Stimulated activated CD8-positive, alpha-beta memory T cell treated with anti-CD3 and anti-CD28 coated beads, Interleukin-2, amount 100 ng/mL, for 1 hour (primary cell): ENCODE measurements at places on chromosomes 1 and 21.

GRCh38 chr21:31997191-31997590 is 124.4 kb downstream of the HUNK start:
- no peak for DNase-seq

- DNase-seq = no peak
Observed at GRCh38 chr1:180528868-180529470, 26.6 kb upstream of the ACBD6 start.

GRCh38 chr1:58879464-58879863 is 95.6 kb upstream of the JUN start:
- DNase-seq = no peak

DNA sequence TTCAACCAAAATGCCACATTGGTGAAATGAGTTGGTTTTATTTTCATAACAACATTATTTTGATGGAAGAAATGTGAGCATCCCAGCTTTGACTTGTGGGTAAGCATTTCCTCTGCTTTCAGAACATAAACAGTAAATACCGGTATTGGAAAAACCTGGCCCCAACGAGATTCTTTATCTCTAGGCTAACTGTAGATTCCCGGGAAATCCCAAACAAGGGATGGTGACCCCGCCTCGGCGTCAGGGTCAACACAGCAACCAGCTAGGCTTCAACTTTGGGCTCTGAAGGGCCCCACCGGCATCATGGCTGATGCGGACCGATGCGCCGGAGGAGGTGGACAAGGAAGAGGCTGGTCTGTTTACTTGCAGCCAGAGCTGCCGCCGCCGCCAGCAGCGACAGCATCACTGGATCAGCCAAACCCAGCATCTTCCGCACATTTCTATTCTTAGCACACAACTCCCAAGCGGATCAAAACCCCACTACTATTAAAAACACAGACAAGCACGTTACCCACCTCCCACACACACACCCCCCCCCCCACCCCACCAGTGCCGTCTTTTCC is 1.1 kb downstream of the AKT3 start:
- DNase-seq = peak; percentile 7

DNA sequence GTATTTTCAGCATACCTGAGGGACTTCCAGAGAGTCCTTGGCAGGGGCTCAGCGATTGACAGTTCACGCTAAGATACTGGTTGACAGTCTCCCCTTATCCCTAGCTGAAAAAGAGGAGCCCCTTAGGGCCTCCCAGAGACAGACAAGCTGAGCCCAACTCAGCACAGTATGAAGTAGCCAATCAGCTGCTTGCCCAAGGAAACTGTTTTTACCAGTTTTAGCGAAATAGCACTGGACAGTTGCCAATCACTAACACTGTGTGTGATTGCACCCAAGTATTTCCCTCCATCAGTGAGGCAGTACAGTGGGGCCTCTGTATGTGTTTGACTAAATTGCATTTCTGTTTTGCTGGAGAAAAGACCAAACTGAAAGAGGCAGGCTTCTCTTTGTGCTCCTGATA is 27.0 kb downstream of the KHDRBS1 start:
- no peak for DNase-seq

DNA sequence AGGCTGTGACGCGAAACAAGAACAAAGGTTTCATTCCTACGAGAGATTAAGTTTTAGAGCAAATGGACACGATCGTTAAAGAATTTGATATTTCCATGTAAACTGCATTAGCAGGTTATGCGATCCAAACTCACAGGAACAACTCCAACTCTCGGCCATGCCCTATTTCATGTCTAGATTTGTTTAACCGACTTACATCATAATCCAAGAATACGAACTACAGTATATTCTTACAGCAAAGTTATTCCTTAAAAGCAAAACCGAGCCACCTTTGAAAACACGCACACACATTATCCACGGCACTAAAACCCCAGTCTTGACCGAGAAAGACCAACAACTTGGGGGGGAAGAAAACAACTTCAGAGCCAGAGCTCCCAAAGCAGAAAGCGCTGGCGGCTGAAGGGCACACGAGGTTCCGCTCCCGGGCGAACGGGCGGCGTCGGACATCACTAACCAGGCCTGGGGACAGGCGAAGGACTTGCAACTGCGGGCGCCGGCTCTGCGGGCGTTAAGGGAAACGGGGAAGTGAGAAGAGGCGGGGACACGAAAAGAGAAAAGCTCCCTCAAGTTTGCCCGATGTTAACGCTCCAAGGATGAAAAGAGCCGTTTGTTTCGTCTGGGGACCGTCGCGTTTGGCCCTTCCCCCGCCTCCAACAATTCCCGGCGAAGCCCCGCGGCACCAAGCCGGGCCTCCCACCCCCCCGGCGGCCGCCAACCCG is 690 bp downstream of the B3GALNT2 start:
- DNase-seq = no peak

DNA sequence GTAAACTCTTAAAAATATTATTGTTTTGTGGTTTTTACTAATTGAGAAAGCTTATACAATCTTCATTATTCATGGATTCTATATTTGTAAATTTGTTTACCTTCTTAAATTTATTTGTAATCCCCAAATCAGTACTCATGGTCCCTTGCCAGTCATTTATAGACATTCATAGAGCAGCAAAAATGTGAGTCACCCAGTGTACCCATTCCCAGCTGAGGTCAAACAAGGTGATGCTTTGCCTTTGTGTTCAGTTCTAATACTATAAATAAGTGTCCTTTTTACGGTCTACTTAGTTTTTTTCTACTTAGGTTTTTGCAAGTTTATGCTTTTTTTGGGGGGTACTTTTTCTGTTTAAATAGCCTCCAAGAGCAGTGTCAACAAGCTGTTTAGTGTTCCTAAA is 36.1 kb downstream of the SORT1 start:
- no peak for DNase-seq

- no peak for DNase-seq
Observed at GRCh38 chr21:29318354-29318753, 19.6 kb downstream of the BACH1 start.

GRCh38 chr1:239805042-239805441 is 286.6 kb upstream of the FMN2 start:
- DNase-seq = no peak

GRCh38 chr1:114208714-114209113 is 55.0 kb upstream of the SYT6 start:
- DNase-seq = no peak

- no peak for DNase-seq
Observed at GRCh38 chr21:17612023-17612564, 607 bp downstream of the BTG3 start.

GRCh38 chr1:201573030-201573429 is 34.1 kb downstream of the NAV1 start:
- DNase-seq = no peak

DNA sequence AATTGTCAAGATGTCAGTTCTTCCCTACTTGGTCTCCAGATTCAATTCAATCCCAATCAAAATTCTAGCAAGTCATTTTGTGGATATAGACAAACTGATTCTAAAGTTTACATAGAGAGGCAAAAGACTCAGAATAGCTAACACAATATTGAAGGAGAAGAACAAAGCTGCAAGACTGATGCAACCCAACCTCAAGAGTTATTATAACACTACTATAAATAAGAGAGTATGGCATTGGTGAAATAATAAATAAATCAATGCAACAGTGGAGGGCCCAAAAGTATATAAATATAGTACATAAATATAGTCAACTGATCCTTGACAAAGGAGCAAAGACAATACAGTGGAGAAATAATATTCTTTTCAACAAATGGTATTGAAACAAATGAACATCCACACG is 49.7 kb downstream of the PRPF38A start:
- DNase-seq = no peak
